ENCODE measurements at places on chromosomes 1 and 21.

DNA sequence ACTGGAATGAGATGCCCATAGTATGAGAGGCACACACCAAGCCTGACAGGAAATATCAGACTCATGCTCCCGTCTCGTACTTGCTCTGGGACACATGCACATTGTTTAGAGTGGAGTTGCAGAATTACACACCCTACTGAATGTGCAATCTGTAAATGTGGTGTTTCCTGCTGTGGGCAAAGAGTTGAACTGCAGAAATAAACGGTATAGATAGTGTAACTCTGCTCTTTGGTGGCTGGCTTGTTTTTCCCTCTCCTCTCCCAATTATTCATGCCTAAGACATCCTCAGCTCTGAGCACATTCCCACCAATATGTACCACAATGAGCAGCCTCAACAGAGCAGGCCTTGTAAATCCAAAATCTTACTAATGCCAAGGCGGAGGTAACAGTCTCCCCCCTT, 90.1 kb upstream of the DIRAS3 start:
- no peak for DNase-seq

DNA sequence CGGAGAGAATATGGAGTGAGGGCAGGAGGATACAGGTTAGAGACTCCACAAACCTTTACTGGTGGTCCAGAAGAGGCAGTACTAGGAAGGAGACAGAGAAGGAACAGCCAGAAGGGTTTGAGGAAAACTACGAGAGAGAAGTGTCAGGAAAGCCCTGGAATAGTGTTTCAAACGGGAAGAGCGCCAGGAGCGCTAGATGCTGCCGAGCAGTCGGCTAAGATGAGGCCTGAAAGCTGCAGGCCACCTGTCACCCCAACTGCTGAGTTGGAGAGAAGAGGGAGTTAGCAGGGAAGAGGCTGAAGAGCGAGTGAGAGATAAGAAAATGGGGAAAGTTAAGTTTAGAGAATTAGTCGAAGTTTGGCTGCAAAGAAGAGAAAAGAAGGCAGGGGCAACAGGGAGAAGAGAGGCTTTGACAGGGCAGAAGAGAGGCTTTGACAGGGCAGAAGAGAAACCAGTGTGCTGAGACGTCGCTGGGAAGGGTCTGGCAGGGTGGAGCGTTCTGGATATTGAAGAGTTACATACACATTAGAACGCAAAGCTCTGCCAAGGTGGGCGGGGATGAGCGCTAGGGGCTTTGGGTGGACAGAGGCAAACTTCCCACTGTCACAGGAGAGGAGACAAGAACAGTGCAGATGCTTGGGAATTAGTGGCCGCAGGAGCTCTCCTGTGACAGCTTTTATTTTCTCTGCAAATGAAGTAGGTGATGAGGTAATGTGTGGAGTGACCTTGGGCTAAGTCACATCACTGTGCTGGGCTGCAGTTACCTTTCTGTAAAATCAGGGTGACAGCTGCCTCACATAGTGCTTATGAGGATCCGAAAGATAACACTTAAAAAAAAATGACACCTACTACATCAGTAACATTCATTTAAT, 31.2 kb downstream of the PCSK9 start:
- no peak for DNase-seq

GRCh38 chr1:21911205-21912001, 25.7 kb downstream of the HSPG2 start:
- no peak for DNase-seq

DNA sequence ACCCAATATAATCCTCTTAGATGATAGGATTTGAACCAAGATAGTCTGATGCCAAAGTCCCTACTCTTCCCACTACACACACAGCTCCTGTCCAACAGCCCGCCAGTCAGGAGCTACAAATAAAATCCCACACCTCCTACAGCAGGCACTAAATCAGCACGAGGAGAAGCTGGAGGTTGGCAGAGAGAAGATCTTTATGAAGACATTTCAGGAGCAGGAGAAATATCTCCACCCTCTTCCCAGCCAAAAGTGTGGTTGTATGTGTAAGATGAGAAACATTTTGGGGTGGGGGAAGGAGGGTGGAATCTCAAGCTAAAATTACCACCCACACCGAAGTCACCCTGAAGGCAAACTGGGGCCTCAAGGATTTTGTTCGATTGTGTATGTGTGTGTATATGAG, 54.5 kb downstream of the PLXNA2 start:
- DNase-seq, result no peak

- DNase-seq, result no peak
These were observed 542 bp upstream of the ASTN1 start for GRCh38 chr1:177165069-177165439.
